Neural progenitor cell (in vitro differentiated cells): ENCODE measurements at places on chromosomes 3 and 15.

- peak; percentile 73 for DNase-seq
Measured at GRCh38 chr3:126959921-126960603, 22.9 kb upstream of the PLXNA1 start.

- no peak for DNase-seq
Measured at GRCh38 chr3:46318207-46318927, 35.5 kb upstream of the CCR2 start.

DNA sequence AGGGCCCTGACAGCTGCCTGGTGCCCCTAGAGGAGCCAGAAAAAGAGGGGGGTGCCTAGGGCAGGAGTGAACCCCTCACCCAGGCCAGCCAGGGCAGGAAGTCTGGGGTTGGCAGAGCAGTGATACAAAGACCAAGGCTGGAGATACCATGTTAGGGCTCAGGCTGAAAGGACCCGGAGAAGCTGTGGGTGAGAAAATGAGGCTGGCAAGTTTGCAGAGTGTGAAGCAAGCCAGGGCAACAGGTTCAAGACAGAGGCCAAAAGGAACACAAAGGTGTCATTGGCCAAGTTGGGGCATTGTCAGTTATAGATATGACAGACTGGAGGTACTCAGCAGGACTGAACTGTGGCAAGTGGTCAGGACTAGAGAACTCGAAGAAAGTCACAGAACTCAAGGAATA, 40.6 kb upstream of the IREB2 start:
- no peak for DNase-seq

GRCh38 chr3:129286081-129286480, 7.4 kb downstream of the HMCES start:
- no peak for DNase-seq

GRCh38 chr15:60218256-60218655, 179.5 kb downstream of the ANXA2 start:
- DNase-seq = peak; percentile 56

DNA sequence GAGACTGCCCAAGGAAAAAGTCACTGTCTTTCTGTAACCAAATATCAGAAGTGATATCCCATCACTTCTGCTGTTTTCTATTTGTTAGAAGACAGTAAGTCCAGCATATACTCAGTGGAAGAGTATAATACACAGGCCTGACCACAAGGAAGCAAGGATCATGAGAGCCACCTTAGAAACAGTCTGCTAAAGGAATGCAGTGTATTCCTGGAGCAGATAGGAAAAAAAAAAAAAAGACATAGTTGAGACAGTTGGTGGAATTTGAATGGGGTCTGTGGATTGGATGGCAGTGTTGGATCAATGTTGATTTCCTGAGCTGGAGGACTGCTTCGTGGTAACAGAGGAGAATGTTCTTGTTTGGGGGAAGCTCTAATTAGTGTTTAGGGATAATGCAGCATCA, 26.5 kb upstream of the FBXL2 start:
- DNase-seq = no peak

- peak; percentile 34 for DNase-seq
Measured at GRCh38 chr15:80996247-80996646, 4.5 kb upstream of the TLNRD1 start.
